ENCODE measurements at places on chromosomes 12 and 14.

- DNase-seq, result no peak
Observed at GRCh38 chr14:35911097-35911496, 85.0 kb downstream of the BRMS1L start.

DNA sequence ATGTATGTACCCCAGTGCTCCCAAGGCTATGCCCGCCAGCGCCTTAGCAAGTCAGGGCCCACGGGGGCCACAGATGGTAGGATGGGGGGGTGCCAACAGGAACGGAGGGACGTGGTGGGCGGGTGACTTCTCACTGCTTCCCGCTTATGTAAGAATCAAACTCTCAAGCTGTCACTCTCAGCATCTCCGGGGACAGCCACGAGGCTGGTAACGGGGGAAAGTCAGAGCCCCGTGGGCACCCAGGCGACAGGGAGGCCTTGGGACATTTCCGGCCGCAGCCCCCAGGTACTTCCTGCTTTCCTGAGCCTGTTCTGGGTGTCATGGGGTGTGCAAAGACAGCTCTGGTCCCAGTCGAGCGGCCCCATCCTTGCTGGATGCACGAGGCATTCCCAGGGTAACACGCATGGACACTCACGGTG is 59.3 kb downstream of the TESC start:
- no peak for DNase-seq

- DNase-seq, result no peak
Observed at GRCh38 chr12:16588812-16589211, 17.1 kb downstream of the LMO3 start.

DNA sequence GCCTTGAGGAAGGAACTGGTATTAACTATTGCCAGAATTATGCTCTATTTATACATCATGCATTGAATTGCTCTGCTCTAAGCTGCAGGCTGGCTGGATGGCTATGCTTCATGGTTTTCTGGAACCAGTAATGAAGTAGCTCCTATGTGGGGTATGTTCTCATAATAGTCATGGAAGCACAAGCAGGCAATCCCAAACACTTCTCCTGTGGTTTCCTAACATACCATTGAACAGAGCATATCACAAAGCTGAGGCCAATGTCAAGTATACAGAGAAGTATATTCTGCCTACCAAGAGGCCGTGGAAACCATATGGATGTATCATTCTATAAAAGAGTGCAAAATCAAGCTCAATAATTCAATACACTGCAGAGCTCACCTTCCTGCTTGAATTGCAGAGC is 1752.4 kb upstream of the FLRT2 start:
- no peak for DNase-seq

GRCh38 chr12:105164068-105164467 is 56.5 kb downstream of the WASHC4 start:
- no peak for DNase-seq

DNA sequence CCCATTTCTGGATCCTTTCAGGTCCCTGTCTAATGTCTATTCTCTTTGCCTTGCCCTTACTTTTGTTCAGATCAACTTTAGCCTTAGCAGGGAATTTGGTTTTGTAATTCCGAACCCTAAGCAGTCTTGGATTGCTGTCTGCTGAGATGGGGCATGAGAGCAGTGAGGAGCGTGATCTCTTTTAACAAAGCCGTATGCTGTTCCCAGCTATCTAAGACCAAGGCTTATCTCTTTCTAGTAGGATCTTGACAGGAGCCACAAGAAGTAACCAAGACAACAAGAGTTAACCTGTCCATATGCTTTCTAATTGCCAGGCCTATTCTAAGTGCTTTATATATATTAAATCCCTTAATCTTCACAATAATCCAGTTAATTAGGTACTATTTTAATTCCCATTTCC is 4.5 kb upstream of the DHRS7 start:
- DNase-seq, result no peak
